ENCODE measurements at places on chromosomes 3 and 15.
A peak's percentile ranks its signal among the peaks of the same experiment; 100 is the strongest.

GRCh38 chr3:166285001-166285400 is 447.8 kb upstream of the BCHE start:
- DNase-seq = no peak

DNA sequence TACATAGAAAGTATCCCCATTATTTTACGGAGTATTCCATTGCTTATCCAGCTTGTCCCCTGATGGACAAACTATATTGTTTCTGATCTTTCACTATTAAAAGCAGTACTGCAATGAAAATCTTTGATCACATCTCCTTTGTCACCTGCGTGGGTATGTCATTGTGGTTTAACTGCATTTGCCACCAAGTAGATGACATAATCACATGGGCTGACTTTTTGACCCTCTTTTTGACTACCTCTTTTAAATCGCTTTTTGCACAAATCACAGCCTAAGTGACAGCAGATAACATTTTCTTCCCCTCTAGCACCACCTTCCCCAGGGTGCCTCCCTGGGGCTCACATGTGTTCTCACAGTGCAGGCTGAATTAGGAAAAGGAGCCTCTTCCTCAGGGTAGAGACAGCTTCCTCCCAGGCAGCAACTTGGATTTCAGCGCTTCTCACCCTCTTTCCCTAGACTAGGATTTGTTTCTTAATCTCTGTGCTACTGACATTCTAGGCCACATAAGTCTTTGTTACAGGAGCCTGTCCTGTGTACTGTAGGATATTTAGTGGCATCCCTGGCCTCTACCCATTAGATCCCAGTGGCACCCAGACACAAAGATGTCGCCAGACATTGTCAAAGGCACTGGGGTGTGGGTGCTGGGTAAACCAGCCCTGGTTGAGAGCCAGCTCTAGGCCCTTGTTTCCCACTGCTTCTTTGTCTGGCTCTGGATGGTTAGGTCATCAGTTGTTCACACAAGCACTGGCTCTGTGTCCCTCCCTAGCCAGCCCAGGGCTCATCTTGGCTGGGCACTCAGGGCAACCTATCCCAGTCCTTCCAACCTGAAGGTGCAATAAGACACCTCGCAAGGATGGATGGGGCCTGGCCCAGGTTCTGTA is 1.3 kb upstream of the RBP1 start:
- DNase-seq = no peak

GRCh38 chr15:64050281-64051092 is 4.2 kb upstream of the DAPK2 start:
- DNase-seq = peak; percentile 75

GRCh38 chr15:55256281-55257011 is 33.2 kb downstream of the RAB27A start:
- no peak for DNase-seq

GRCh38 chr15:100373942-100374341 is 32.2 kb upstream of the ADAMTS17 start:
- no peak for DNase-seq

DNA sequence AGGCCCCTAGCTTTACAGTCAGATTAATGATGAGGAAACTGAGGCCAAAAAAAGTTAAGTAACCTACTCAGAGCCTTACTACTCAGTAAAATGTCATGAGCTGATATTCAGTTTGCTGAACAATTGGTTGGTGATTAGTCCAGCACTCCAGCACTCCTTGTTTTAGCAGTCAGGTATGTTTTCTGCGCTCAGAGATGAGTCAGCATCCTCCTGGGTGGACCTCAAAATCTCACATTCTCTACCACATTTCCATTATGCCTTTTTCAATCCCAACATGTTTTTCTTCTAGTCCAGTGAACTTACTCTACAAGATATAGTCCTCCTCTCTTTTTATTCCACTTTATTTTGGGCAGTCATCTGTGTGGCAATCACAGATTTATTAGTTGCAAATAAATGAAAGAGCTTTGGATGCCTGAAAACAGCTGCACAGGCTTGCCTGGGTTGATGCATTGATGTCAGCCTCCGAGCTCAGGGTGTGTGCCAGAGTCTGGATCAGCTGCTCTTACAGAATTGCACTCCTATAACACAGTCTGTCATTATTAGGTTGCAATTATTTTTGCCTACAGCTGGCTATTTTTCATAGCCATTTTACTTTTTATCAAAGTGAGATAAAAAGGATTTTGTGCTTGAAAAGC is 133.2 kb downstream of the ARPP21 start:
- DNase-seq = no peak

DNA sequence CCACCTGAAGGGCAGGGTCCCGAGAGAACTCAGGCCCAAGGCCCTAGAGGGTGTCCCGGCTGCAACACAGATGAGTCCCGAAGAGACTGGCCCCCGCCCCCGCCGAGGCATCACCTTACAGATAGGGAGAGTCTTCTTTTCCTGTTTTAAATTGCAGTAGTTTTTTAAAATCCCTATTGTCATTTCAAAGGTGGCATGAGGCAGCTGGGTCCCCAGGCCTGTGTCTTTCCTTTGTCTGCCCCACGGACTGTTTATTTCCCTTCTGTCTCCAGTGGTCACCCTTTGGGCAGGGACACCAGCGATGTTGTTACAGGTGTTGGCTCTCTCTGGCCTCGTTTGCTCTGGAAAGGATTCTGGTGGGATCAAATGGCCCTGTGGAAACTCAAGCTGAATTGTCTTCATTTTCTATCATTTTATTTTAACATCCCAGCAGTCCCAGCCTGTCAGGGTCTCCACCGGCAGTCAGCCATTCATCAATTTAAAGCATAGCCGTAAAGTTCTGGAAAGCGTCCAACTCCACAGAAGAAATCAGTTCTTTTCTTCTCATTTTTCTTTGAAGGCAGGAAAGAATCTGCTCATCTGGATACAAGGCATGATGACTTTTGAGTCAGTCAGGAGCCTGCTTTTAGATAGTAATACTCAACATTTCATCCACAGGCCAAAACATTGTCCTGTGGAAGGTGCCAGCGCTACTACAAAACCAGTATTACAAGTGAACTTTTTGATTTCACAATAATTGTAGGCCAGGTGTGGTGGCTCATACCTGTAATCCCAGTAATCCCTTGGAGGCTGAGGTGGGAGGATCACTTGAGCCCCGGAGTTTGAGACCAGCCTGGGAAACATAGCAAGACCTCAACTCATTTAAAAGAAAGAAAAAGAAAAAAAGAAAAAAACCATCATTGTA is 96.2 kb downstream of the HES1 start:
- peak; percentile 22 for DNase-seq

- DNase-seq = no peak
These were observed 117.2 kb downstream of the GOLIM4 start for GRCh38 chr3:167978486-167978885.

- DNase-seq = no peak
These were observed 266.3 kb downstream of the RPLP1 start for GRCh38 chr15:69718916-69719315.

DNA sequence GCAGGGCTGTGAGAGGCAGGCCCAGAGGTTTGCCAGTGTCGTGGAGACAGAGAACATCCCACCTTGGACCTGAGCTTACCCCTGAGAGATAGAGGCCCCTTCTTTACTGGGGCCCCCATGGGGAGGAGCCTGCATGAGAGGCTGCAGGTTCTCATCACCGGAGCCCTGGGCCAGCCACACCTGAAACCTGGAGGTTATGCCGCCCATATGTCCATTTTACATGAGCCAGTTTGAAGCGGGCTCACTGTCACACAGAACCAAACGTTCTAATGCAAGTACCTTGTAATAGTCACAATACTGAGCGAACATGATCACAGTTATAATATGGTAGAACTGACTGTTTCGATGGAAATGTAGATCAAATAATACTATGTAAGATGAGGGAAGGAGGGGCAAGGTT is 6.3 kb upstream of the IQSEC1 start:
- DNase-seq = no peak

DNA sequence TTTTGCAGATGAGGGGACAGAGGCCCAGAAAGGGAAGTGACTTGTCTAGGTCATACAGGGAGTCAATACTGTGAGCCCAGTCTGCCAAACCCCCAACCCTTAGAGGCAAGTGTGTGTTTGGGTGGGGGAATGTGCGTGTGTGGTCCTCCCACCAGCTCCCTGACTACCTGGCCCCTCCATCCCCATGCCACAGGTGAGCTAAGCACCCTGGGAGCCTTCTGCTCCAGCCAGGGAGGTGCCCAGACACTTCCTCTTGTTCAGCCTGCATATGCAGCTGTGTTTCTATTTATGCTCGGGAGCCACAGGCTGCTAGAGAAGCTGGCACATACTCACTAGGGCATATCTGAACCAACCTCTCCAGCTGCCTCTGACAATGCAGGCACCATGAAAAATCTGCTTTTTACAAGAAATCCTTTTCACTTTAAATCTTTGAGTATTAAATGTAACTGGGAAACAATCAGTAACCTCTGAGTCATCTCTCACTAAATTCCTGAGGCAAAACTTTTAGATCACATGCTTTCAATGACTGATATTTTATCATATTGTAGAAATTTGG is 20.7 kb downstream of the TBC1D2B start:
- no peak for DNase-seq

GRCh38 chr15:31551323-31551722 is 224.7 kb downstream of the KLF13 start:
- DNase-seq = peak; percentile 10

GRCh38 chr15:92907229-92907628 is 7.1 kb downstream of the CHD2 start:
- no peak for DNase-seq

GRCh38 chr3:10814623-10815022 is 1.4 kb upstream of the SLC6A11 start:
- no peak for DNase-seq

DNA sequence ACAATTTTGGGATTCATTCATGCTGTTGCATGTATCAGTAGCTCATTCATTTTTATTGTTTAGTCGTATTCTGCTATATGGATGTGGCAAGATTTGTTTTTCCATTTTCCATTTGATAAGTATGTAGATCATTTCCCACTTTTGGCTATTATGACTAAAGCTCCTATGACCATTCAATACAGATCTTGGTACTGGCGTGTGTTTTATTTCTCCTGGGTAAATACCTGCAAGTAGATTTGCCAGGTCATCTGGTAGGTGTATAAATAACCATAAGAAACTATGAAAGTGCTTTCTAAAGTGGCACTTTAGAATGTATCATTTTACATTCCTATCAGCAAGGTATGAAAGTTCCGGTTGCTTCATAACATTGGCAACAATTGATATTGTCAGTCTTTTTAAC is 124.6 kb downstream of the TNIK start:
- no peak for DNase-seq

DNA sequence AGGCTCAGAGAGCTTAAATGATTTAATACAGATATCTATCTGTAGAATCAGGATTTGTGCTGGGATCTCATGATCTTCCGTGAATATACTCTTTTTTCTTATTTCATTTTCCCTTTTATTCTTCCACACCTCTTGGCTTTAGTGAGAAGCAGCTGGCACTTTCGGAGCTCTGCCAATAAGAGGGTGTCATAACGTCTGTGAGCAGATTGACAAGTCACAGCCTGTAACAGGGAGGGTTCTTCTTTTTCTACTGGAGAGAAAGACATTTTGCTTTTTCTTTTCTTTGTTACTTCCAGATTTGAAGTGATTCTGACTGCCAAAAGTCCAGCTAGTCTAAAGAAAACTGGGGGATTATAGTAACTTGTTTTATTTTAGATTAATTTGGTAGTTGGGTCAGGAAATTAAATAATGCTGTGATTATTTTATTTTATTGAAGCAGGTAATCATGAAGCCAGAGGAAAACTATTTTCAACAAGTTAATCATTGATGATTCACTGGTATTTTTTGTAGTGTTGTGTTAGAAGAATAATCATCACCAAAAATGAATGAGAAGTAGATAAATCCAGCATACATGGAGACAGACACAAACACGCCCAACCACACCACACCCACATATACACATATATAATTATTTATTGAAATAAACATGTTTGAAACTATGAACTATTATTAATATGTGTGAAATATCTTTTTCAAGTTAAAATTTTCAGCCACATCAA is 69.8 kb downstream of the TNFAIP8L3 start:
- DNase-seq = no peak

DNA sequence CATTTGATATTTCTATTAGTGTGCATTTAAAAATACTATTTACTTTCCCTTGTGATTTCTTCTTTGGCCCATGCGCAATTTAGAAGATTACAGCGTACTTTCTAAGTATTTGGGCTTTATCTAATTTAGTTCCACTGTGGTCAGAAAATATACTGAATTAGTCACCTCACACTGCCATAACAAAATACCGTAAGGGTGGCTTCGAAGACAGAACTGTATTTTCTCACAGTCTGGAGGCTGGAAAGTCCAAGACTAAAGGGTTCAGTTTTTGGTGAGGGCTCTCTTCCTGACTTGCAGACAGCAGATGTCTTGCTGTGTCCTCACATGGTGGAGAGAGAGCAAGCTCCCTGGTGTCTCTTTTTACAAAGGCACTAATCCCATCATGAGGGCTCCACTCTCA is 286.2 kb downstream of the ADAMTSL3 start:
- no peak for DNase-seq

DNA sequence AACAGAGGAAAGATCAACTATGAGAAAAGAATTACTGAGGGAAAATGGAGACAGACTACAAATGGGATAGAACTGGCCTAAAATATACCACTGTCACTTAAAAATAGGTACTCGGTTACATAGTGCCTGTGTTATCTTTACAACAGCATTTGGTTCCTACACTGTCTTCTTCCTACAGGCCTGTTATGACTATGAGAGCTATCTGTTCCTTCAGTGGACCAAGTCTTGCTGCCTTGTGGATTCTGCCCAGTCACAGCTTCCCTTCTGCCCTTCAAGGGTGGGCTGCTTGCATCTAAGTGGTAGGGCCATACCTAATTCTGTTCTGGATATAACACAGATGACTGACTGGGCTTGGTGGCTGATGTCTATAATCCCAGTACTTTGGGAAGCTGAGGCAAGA is 13.8 kb upstream of the ARHGEF3 start:
- DNase-seq = no peak

DNA sequence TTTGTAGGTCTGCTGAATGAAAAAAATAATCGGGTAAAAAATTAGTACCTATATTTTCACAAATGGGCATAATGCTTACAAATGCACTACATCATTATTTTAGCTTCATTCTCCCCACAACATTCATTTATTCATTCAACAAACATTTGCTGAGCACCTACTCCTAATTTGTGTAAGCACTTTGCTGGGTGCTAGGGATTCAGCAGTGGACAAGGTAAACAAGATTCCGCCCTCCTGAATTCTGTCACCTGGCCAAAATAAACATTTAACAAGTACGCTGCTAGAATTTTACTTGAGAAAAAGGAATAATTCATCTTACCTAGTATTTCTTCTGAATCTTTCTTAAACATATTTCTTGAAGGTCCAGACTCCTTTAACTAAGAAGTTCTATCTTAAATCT is 72.1 kb downstream of the TIGIT start:
- DNase-seq = no peak

DNA sequence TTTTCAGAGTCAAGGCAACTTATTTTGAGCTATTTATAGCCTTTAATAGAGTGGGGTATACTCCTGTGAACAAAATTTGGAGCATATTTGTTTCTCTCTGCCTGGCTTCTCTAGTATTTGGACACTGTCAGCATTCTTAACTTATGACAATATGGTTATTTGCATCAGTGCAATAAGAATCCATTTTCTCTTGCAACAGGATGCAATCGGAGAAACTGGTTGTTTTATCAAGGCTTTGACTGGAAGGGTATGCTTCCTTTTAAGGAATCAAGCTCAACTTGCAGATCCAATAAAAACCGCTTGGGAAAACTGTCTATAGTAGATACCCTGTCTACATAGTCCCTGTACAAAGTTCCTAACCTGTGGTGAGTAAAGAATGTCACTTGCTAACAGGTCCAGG is 106.7 kb downstream of the DPH6 start:
- no peak for DNase-seq
